ENCODE measurements at places on chromosomes 6 and 20.

DNA sequence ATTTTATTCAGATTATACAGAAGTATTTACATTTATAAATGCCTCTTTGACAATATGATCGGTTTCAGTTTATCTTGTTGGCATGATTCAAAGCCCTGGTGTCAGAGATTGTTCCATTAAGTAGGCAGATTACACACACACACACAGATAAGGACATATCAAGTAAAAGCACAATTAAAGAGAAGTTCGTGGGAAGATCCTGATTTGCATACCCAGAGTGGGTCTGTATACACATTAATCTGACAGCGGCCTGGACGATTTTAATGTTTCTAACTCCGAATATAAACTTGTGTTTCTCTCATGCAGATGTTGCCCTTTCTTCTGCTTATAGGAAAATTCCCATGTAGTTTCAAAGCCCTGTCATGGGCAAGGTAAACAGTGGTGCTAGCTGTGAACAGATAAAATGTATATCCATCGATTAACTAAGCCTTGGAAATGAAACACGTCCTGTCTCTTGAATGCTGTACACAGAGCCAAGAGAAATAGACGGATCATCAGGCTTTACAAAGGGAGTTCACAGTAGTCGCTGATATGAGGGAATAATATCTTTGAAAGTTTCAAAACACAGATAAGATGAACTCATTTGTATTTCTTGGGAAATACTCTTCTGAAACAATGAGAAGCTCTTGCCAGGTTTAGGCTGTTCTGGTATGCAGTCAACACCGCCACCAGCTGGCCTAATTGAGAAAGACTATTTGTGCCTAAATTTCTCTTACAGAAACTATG lies 108.2 kb upstream of the GMDS start:
- peak; percentile 61 for DNase-seq

- DNase-seq, result no peak
Observed at GRCh38 chr6:6600875-6601274, 12.4 kb downstream of the LY86 start.

- no peak for DNase-seq
Observed at GRCh38 chr6:15351631-15352030, 105.8 kb downstream of the JARID2 start.

GRCh38 chr6:31162463-31163165 lies 4.2 kb downstream of the TCF19 start:
- no peak for DNase-seq

DNA sequence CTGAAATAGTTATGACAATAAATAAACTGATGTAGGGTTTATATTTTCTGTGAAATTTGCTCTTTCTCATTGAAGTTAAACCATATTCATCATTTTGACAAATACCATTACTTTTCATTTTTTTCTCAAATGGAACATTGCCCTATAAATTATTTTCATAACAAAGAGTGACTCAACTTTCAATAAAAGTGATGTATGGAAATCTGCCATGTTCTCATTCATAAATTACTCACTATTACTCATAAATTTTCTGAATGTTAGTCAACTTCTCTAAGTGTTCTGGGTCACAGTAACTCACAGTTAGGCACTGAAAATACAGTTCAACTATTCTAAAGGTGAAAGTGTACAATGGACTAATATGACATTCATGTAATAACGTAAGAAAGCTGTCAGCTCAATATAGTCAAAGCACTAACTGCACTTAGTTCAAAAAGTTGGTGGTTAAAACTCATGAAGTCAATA lies 19.0 kb upstream of the STX11 start:
- no peak for DNase-seq

- DNase-seq, result no peak
Observed at GRCh38 chr6:35587167-35587566, 74.5 kb upstream of the TULP1 start.

- DNase-seq, result no peak
Observed at GRCh38 chr6:143950875-143951274, 57.2 kb downstream of the PLAGL1 start.

DNA sequence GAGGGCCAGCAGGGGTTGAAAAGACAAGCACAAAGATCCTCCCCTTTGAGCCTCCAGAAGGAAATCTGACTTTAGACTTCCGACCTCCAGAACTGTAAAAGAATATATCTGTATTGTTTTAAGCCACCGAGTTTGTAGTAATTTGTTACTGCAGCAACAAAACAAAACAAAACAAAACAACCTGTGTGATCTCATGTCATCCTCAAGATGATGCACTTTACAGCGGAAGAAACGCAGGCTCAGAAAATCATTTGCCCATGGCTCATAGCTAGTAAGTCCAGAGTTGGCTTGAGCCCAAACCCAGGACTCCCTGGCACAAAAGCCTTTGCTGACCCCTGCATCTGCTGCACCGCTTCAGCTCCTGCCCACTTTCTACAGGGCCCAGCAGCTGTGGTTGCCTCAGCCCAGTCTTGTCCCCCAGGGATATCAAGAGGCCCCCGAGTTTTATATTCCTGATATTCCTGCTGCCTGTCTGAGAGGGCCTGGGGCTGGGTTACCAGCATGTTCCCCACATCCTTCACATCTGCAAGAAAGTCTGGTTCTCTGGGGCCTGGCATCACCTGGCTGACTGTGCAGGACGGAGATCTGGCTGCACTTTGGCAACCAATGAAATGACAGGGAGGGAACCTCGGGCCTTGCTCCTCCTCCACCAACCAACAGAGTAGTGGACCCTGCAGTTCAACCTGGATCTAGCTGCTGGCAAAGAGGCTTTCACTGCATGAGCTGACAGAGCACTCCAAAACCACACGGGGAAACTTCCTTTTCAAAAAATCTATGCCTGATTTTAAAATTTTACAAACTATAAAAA lies 56.9 kb downstream of the JPH2 start:
- no peak for DNase-seq

DNA sequence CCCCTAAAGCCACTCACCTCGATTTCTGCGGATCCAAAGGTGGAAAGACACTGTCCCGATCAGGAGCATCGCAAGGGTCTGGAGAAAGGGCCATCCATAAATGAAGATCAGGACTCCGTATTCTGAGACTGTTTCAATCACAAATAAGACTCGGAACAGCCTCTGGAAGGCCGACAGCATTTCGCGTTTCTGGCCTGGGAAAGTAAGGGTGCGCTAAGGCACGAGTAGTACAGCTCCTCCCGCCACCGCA lies 44.6 kb downstream of the DPPA5 start:
- DNase-seq, result no peak

DNA sequence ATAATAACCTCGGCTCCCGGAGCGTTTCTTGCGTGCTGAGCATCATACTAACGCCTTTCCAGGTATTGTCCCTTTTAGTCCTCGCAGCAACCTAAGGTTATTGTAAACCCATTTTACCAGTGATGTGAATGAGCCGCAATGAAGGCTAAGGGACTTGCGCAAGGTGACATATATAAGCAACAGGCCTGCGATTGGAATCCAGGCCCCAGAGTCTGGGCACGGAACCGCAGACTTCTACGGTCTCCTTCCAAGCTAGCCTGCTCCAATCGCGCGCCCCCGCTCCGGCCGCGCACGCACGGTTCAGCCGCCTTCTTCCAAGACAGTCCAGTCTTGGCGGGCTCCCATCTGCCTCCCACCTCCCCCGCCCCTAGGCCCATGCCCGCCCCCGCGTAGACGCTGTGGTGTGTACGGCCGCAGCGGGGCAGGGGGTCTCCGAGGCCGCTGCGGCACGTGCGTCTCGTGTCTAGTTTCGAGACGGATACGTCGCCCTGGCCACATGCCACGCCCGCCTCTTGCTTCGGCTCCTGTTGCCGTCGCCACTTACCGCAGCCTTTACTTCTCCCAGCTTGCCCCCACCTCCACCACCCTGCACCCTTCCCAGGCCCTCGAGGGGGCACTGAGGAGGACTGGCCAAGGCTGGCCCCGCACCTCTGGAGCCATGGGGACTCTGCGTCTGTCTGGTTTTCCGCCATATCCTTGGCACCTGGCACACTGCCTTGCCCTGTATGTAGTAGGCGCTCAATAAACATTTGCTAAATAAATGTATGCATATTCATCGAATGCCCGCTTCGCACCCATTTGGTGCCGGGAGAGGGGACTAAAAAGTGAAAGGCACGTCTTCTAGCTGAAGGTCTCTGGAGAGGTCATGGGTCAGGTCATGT lies 855 bp upstream of the GFOD1 start:
- DNase-seq, result no peak

- no peak for DNase-seq
Observed at GRCh38 chr6:67287566-67287965, 1347.5 kb upstream of the ADGRB3 start.

- DNase-seq, result peak; percentile 13
Observed at GRCh38 chr6:25056130-25056529, 120.4 kb upstream of the RIPOR2 start.

- DNase-seq, result no peak
Observed at GRCh38 chr6:137746264-137746663, 120.8 kb upstream of the TNFAIP3 start.

GRCh38 chr20:21099751-21100577 lies 6.2 kb downstream of the LINC00237 start:
- DNase-seq, result peak; percentile 32

DNA sequence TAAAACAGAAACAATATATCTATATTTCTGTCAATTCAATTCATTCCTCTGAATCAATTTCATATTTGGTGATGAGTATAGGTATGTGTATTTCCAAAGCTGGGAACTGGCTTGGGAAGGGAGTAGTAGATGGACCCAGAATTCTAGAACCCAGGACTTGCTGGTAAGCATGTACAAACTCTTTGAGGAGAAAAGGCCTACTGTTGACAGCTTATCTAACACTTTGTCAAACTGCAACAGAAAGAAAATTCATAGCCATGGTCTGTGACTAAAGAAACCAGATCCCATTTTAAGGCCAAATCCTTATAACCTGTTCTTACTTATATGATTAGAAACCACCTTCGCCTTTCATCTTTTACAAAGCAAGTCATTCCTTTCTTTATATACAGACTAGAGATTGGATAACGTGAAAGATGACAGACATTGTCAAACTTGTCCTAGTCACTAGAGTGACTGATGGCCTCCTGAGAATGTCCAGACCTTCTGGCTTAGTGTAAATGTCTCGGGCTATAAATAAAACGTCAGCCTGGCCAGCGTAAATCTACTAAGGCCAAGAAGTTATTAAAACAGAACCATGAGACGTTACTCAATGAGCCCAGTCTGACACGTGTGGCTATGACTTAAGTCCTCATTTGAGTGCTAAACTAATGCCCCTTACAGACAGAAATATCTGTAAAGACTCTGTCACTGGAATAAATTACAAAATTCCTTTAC lies 152.3 kb downstream of the ALDH8A1 start:
- DNase-seq, result no peak

DNA sequence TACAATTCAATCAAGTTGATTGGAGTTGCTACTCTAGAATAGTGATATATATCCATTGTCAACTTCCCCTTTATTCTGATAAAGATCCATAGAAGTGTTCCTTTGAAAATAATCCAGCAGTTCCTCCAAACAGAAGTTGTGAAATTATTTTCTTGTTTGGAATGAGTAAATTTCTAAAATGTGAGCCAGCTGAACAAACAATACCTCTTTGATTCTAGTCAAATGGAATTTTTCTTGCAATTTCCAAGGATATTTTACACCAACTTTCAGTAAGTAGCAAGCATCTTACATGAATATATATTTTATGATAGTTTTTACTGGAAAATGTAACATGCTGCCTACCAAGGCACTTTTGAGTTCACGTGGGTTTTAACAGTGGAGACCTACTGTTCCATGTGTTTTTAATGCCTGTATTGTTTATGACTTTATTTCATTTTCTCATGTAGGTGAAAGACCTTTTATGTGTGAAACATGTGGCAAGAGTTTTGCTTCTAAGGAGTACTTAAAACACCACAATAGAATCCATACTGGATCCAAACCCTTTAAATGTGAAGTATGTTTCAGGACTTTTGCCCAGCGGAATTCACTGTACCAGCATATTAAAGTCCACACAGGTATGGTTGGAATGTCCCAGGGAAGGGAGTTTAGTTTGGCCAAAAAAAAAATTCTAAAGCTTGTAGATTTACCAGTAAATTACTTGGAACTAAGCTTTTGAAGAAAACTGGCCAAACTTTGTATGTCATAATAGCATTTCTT lies 6.5 kb downstream of the GZF1 start:
- DNase-seq, result no peak

DNA sequence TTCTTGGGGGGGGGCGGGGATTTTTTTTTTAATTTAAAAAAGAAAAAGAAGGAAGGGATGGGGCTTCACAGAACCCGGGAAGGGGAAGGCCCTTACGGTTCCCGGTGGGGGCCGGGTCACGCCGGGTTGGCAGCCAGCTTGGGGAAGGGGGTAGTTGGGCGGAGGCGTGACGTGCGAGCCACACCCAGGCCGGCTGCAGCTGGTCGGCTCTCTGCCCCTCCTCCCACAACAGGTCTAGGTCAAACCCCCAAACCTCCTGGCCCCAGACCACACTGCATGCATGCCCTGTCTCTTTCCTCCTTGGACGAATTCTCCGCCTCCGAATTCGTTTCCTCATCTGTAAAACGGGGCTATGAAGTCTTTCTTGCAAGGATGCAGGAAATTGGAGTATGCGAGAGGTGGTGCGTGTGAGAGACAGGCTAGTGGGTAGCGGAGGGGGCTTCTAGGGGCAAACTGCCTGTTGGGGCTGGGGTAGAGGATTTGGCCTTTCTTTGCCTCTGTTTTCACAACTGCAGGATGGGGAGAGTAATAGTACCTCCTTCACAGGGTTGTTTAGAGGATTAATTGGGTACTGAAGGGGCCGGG lies 828 bp downstream of the HCK start:
- no peak for DNase-seq

- DNase-seq, result no peak
Observed at GRCh38 chr20:34282041-34282440, 21.1 kb downstream of the AHCY start.

Data from activated naive CD4-positive, alpha-beta T cell treated with anti-CD3 and anti-CD28 coated beads, Interleukin-2, amount 50 U/mL, for 16 hours (primary cell).